ENCODE measurements at places on chromosomes 12 and 14.

- no peak for DNase-seq
These were observed 300.1 kb downstream of the C12orf50 start for GRCh38 chr12:87728931-87729593.

- DNase-seq, result no peak
These were observed 812.8 kb downstream of the C12orf50 start for GRCh38 chr12:87216436-87216835.

DNA sequence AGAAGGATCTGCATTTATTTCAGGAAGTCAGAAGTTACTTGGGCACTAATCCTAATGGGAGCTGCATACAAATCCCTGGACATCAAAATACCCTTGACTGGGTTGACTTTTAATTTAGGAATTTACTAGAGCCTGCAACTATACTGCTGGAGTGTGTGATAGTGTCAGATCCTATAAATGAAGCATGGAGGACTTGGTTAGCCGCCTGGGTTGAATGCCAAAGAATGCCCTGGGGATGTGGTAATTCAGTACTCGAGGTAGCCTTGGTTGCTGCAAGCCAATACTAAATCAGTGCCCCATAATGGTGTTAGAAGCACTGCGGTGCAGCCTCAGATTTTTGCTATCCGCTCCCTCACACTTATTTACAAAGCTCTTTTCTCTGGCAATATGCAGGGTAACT is 184.9 kb downstream of the CAPZA3 start:
- DNase-seq, result no peak

DNA sequence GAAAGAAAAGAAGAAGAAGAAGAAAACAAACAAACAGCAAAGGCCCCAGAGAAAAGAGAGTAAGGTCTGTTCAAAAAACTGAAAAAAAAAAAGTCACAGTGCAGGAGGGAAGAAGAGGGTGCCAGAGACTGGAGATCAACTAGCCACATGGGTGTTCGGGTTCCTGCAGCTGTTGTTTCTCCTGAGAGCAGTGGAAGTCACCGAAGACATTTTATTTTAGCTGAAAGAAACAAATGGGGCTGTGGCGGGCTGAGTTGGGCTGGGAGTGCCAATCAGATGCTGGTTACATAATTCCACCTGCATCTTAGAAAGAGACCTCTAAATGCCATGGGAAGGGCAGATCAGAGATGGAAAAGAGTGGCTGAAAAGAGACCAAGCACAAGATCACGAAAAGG is 33.9 kb downstream of the ACTN1 start:
- DNase-seq, result no peak
